ENCODE measurements at places on chromosomes 5 and 9.

GRCh38 chr9:33452828-33453271 is 5.5 kb upstream of the AQP3 start:
- DNase-seq, result no peak

GRCh38 chr9:129095908-129096307 is 14.7 kb downstream of the CRAT start:
- DNase-seq, result no peak

DNA sequence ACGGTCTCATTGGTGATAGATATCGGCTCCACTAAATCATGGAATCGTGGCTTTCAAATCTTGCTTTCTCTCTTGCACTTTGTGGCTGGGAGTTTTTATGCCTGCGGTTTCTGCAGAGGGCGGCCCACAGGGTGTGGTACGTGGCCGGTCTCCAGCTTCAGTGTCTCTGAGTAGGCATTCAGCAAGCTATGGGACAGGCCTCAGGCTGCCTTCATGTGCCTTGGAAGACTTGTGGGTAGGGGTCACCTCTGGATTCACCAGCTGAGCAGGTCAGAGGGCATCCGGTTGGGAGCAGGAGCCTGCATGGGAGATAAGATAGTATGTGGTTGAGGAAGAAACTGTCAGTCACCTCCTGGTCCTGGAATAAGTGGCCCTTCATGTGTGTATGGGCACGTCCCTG is 47.7 kb downstream of the AMBP start:
- no peak for DNase-seq

DNA sequence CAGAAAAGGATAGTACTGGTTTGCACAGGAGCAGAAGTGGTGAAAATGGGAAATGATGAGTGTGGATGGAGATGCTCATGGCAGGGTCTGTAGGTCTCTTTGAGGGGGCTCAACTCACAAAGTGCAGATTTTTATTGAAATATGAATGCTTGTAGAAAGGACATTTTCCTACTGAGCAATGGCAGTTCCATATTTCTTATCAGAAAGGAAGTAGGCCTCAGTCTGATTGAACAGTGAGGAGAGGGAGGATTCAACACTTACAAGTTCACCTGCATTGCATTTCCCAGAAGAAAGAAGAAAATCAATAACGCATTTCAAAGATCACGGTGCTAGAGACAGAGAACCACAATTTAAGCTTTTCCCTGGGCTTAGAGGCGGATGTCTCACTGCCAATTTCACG is 49.2 kb downstream of the ANXA2R start:
- no peak for DNase-seq

DNA sequence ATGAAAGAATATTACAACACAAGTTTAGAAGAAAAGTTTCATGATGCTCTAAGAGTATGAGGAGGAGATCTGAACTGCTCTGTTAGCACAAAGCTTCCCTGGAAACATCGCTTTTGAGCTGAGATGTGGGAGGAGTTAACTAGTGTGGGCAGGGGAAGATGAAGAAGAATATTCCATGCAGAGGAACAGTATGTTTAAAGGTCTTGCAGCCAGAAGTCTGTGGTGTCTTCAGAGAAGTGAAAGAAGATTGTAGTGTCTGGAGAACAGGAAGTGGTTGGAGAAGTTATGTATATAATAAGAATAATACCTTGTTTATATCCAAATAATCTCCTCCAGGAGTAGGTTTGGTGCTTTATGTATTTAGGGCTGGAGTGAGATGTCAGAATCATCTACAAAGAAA is 406.7 kb downstream of the MAN2A1 start:
- no peak for DNase-seq

DNA sequence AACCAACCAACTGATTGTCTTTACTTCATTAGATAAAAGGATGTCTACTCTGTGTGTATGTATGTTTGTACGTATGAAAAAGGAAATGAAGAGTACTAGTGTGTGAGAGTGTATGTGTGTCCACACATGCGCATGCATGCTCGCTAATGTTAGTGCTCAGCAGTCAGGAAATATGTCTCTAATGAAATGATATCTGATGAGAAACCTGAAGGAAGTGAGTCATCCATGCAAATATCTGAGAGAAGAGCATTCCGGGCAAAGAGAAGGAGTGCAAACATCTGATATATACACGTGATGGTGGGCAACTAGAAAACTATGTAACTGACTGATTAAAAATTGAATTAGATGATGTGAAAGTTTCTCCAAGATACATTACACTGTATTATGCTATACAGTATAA is 29.6 kb upstream of the UGCG start:
- no peak for DNase-seq

- DNase-seq, result no peak
Measured at GRCh38 chr5:170704417-170705192, 78.9 kb upstream of the GABRP start.

- DNase-seq, result no peak
Measured at GRCh38 chr9:4298255-4299004, 1.4 kb downstream of the GLIS3 start.

Measured in stimulated activated naive B cell treated with anti-CD40 and anti-IgM and Interleukin-4, amounts not matched to agents 10 μg/mL and 1 μg/mL and 100 μg/mL, for 72 hours (primary cell).